ENCODE measurements at places on chromosomes 4 and X. TPM values are rescaled to one million over a fixed set of nuclear protein-coding genes. Genes with fewer than 3 reads are reported as not detected.

Gene PAPSS1
- total RNA-seq = 20.5 TPM

Gene SPACA5B
- total RNA-seq = not detected

Gene ALB
- total RNA-seq = not detected

Gene PPP4R3C
- total RNA-seq = not detected

DNA sequence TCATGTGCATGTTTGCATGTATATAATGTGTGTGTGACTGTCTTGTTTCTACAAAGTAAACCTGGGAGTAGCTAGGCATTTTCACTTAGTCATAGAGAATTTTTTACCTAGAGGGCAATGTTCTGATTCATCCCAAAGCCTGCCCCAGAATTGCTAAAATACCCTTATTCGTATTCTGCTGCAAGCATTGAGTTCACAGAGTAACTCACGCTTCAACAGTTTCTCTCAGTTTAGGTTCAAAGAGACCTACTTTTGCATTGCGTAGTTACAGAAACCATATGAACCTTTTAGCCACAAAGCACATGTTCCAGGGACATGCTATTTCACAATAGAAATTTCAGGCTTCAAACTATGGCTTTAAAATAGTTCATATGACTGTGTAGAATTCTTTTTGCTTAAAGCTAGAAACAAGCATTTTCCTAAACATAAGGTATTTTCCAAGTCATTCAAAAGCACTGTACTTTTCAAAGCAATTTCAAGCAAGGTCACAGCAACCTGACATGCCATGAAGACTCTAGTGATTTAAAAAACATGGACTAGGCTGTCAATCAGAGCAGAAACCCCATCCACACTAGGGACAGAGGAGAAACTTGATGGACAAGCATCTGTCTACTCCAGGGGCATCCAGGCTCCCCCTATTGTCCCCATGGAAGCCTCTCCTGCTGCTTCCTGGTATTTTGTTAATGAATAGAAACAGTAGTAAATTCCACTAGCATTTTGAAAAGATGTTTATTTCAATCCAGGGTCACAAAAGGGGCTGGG, 81.5 kb upstream of the MAPK10 start:
- H3K27ac ChIP-seq = no peak overlapping the region
- no peaks in the 10 kb centered on the region for H3K4me1 ChIP-seq
- no peak for DNase-seq
- H3K4me3 ChIP-seq = no peak overlapping the region

GRCh38 chrX:646796-647195, 16.2 kb downstream of the SHOX start:
- no peaks in the 10 kb centered on the region for H3K4me1 ChIP-seq
- H3K27ac ChIP-seq = no peak overlapping the region
- no peaks in the 10 kb centered on the region for H3K36me3 ChIP-seq
- H3K27me3 ChIP-seq = peaks cover 8% of the 10 kb centered on the region
- H3K4me3 ChIP-seq = no peak overlapping the region

DNA sequence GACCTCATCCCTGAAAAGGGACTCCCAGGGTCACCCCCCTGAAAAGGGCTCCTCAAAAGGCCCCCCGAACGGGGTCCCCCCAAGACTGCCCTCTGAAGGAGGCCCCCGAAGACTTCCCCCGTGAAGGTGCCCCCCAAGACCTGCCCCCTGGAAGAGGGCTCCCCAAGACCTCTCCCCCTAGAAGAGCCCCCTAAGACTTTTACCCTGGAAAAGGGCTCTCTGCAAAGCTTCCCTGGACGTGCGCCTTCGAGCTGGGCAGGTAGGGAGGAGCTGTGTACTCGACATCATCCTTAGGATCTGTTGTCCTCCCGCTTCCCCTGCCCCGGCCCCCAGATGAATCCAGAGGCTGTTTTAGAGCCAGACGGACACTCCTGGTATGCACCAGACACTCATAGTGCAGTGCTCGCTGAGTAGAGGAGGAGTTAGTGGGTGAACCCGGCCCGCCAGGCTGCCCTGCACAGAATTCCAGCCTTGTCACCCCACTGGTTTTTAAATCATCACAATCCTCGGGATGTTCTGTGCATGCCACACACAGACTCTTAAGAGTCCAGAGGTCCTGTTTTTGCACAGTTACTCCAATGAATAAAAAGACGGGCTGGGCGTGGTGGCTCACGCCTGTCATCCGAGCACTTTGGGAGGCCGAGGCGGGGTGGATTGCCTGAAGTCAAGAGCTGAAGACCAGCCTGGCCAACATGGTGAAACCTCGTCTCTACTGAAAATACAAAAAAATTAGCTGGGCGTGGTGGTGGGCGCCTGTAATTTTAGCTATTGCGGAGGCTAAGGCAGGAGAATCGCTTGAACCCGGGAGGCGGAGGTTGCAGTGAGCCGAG, 5.7 kb upstream of the SLC25A6 start:
- H3K4me3 ChIP-seq = no peak overlapping the region
- no peak for DNase-seq
- H3K4me1 ChIP-seq = peaks cover 26% of the 10 kb centered on the region
- H3K36me3 ChIP-seq = peaks cover 33% of the 10 kb centered on the region
- H3K27ac ChIP-seq = no peak overlapping the region
- H3K27me3 ChIP-seq = no peaks in the 10 kb centered on the region

- peaks cover 4% of the 10 kb centered on the region for H3K27me3 ChIP-seq
- H3K27ac ChIP-seq = no peak overlapping the region
- no peak for DNase-seq
- H3K4me1 ChIP-seq = peaks cover 3% of the 10 kb centered on the region
- H3K4me3 ChIP-seq = no peak overlapping the region
- H3K36me3 ChIP-seq = no peaks in the 10 kb centered on the region
Measured at GRCh38 chrX:149469406-149469805, 35.7 kb downstream of the IDS start.
